ENCODE measurements at places on chromosomes 7 and 10.

- DNase-seq = no peak
Measured at GRCh38 chr10:76759681-76760080, 877.9 kb downstream of the KCNMA1 start.

DNA sequence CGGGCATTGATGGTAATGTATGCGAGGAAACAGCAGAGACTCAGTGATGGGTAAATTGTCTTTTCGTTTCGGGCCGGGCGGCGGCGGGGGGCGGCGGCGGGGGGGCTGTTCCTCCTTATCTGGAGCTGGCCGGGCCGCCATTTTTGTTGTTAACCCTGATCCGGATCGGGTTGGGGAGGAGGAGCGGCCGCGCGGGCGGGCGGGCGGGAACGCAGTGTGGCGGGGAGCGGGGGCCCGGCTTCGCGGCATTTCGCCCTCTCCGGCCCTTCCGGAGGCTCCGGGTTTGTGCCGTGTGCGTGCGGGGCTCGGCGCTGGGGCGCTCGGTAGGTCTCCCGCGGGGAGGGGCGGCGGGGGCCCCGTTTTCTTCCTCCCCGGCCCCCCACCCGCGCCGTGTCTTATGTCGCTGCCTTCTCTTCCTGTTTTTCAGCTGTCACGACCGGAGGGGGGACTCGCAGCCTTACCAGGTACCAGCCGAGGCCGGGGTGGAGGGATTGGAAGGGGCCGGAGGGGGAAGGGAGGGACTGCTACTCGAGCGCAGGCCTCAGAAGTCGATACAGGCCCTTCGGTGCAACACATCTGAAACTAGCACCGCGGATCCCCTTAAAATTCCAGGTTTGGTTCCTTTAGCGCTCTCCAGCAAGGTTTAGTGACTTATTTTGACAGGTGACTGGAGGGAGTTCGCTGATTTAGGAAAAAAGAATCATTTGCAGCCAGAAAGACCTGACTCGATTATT, 820 bp downstream of the WAC start:
- peak; percentile 2 for DNase-seq

GRCh38 chr10:22992075-22992474, 64.2 kb downstream of the ARMC3 start:
- no peak for DNase-seq

DNA sequence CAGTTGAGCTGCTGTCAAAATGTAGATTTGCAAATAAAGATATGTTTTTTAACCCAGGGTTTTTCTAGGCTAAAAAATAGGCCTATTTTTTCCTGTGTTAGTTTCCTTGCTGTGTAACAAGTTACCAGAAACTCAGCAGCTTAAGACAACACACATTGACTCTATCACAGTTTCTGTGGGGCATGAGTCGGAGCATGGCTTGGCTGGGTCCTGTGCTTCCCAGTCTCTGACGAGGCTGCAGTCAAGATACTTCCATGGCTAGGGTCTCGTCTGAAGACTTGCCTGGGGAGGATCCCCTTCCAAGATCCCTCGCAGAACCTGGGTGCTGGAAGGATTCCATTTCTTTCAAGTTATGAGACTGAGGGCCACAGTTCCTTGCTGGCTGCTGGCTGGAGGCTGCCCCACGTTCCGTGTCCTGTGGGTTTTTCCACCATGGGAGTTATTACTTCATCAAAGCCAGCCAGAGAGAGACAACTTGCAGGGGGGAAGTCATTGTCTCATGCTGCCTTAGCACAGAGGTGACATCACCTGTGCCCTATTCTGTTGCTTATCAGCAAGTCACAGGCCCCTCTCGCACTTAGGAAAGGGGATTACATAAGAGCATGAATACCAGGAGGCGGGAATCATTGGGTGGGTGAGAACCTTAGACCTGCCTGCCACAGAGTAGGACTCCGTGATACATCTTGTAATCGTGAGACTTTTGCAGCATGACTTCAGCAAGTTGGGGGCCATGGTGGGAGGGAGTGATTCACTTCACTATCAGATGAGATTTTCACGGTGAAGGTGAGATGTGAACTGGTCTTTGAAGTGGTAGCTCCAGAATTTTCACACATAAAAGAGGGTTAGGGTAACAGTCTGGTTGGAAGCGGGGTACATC, 77.9 kb downstream of the CCNY start:
- DNase-seq = no peak

DNA sequence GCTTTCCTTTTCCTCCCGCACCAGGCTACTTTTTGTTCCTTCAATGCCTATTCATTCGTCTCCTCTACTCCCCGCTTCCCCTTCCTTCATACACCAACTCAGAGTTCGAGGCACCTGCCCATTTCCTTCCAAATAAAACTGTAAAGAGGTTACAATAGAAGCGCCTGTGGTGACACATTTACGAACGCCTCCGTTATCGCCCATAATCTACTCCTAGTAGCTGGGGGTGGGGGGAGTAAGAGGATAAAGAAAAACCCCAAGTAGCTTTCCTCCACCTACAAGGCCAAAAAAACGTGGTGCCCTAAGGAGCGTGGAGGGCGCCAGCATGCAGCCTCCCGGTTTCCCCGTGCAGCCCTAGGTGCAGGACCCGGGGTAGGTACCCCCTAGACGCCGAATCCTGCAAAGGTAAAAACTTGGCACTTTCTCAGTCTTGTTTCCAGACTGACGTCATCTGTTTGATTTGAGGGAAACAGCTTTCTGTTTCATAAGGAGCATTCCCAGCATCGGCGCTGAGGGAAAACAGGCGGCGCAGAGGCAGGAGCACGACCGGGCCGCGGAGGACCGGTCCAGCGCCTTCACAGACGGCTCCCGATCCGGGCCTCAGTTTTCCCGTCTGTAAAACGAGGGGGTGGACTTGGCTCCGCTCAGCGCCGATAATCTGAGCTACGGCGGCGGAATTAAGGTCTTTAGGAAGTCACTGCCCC, 922 bp downstream of the PPA1 start:
- no peak for DNase-seq

DNA sequence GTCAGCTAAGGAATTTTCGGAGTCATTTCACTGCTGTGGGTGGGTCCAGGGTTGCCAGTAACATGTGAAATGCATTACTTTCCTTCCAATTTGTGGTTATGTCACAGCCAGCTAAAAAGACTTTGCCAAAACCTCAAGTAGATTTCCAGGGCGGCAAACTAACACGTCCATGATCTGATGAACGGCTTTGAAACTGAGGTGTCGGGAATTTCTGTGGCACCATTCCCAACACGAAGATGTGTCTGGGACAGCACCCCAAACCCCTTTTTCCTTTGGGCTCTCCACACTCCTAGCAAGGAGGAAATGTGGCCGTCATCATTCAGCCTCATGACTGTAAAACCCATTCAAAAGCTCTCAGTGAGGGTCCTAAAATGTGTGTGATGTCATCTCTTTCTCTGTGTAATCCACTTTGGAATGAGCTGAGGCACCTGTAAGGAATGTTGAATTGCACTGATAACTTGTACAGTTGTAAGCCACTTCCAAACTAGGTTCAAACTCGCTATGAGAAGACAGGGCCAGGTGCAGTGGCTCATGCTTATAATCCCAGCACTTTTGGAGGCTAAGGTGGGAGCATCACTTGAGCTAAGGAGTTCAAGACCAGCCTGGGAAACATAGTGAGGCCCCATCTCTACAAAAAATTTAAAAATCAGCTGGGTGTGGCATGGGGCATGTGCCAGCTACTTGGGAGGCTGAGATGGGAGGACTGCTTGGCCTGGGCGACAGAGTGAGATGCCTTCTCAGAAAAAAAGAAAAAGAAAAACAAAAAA, 146.1 kb upstream of the FRMD4A start:
- DNase-seq = no peak

- no peak for DNase-seq
Measured at GRCh38 chr10:112456533-112456932, 9.5 kb downstream of the VTI1A start.

GRCh38 chr10:26855186-26855585, 5.6 kb downstream of the ABI1 start:
- DNase-seq = peak; percentile 7

DNA sequence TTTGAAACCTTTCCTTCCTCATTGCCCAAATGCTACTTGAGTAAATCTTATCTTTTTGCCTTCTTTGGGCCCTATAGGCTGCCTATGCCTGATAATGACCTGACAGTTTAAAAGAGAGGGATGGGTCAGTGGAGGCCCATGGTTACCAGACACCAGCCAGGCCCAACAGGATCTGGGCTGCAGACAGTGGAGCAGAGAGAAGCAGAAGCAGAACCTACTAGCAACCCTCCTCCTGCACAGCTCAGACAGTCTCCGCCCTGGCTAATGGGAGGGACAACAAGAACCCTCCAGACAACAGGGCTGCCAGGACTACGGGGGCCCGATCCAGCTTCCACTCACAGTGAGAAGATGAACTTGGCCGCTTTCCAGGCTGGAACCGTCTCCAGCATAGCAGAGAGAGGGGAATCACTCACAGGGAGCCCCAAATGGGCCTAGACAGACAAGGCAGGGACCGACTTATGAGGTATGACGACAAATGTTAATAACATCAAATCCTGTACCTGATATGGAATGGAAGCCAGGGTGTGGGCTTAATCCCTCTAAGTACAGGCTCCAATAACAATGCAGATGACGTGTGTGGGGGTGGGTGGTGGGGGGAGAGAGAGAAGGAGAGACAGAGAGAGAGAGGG, 31.7 kb upstream of the DGKI start:
- DNase-seq = no peak

DNA sequence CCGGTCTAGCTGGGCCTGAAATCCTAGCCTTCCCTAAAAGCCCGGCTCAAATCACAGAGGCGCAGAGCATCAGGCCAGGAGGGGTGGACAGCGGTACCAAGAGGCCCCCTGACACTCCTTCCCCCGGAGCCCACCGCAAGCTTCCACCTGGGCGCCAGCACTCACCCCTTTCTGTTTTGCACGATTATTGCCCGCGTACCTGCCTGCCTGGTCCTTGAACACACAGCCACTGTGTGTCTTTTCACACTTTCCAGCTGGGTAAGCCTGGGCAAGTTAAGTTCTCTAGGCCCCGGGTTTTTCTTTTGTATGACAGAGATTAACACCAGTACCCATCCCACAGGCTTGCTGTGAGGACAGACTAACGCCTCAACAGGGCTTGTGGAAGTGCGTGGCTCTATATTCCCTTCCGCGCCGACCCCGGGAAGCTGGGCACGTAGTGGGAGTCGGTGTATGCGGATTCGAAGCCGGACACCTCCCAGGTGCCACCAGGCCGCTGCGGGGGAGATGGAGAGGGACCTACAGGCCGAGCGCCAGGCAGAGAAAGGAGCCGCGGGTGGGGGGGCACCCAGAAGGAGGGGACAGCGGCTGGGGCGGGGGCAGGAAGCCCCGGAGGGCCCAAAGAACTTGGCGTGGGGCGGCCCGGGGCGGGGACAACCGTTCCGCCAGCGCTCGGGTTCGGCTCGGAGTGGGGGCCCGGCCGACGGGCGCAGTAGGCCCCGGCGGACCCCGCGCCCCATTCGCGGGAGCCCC, 792 bp downstream of the ZNF746 start:
- DNase-seq = no peak

- DNase-seq = no peak
Measured at GRCh38 chr10:133324198-133324792, 12.4 kb downstream of the CALY start.

GRCh38 chr7:36750451-36750850, 26.2 kb upstream of the AOAH start:
- no peak for DNase-seq

- DNase-seq = no peak
Measured at GRCh38 chr7:22137026-22137425, 191.3 kb upstream of the CDCA7L start.

DNA sequence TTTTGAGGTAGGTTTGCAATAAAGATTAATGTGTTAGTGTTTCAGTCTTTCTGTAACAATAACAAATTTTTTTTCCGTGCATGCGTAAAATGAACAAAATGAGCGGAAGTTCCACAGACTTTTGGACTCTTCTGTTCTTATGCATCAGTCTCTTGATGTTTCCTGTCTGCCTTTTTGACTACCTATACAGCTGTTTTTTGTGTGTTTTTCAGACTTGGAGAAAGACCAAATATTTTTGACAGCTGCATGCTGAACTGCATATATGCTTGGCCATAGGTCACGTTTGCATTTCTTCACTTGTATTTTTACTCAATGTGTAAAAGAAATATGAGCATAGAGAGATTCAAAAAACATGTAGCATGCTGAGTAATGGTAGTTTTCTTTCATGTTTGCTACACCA, 119.3 kb downstream of the BBS9 start:
- DNase-seq = no peak

- DNase-seq = no peak
Measured at GRCh38 chr10:97047083-97047736, 138.5 kb downstream of the SLIT1 start.

- no peak for DNase-seq
Measured at GRCh38 chr7:84058311-84059076, 136.1 kb downstream of the SEMA3A start.

DNA sequence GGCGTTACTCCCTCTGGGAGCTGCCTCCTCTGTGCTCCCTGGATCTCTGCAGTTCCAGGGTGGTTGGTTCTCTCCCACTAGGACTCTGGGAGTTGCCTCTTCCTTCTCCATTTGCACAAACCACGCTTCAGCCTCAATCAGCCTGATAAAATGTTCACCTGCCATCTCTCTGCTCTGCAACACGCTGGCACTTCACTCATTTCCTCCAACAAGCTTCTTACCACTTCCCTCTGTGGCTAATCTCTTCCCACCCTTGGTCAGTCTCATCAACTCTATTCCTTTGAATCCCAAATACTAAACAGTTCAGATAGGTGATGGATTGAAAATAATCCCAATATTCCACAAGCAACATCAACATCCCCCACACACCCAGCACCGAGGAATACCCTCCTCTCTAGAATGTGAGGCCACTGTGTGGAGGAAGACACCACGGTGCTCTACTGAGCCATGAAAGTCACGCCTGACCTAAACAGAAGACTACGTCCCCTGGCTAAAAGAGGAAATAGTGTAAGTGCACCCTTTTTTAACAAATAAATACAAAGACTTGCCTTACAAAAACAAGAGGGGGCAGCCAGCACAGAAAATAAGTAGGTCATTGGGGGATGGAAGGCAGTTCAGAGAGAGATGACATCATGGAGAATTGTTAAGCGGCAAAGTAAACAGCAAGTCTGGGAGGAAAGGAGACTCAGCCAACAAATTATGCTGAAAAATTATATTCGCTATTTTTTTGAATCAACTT, 1.9 kb upstream of the FAM170B start:
- DNase-seq = no peak

GRCh38 chr7:94660006-94660405, 4.1 kb upstream of the SGCE start:
- DNase-seq = no peak

DNA sequence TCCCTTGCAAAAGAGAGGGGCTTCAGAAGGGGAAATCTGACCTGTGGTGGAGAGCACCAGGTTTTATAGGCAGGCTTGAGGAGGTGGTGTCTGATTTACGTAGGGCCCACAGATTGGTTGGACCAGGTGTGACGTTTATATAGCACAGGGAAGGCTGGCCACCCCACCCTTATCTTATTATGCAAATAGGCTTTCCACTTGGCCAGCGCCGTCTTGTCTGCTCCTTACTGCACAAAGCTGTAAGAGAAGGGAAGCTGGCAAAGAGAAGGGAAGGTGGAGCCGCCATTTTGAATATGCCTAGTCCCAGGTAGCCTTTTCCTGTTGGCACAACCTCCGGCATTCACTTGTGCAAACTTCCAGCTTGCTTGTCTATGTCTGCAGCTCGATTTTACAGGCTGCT, 221.4 kb downstream of the GATA3 start:
- DNase-seq = no peak

- peak; percentile 58 for DNase-seq
Measured at GRCh38 chr10:92517034-92517655, 56.7 kb downstream of the IDE start.

- DNase-seq = no peak
Measured at GRCh38 chr7:3083350-3083749, 39.7 kb upstream of the CARD11 start.
